ENCODE measurements at places on chromosomes 12 and 14. TPM values are rescaled to one million over a fixed set of nuclear protein-coding genes. Genes with fewer than 3 reads are reported as not detected.

CIROP gene
- polyA plus RNA-seq: not detected

SYNE3 gene
- polyA plus RNA-seq: 1.1 TPM

DNA sequence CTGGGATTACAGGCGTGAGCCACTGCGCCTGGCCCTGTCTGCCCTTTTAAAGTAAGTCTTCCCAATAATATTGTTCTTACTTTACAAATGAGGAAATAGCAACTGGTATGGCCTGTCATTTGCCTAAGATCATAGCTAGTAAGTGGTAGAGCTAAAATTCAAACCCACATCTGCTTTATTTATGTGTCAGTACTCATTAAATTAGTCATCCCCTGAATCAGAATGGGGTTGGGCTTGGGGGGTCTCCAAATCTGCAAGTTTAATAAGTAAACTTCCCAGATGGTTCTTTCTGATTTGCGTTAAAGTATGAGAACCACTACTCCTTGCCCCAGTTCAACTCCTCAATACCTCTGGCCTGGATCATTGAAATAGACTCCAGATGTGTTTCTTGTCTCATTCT, 96.2 kb downstream of the FAR2 start:
- no peak overlapping the region for H3K4me3 ChIP-seq
- peaks cover 19% of the 10 kb centered on the region for H3K4me1 ChIP-seq
- no peaks in the 10 kb centered on the region for H3K27me3 ChIP-seq

GRCh38 chr14:50967790-50968189, 23.5 kb upstream of the PYGL start:
- H3K36me3 ChIP-seq: no peaks in the 10 kb centered on the region
- H3K27me3 ChIP-seq: no peaks in the 10 kb centered on the region
- no peaks in the 10 kb centered on the region for H3K4me1 ChIP-seq
- no peak for DNase-seq

SDR9C7 gene
- not detected for polyA plus RNA-seq

EPYC gene
- not detected for polyA plus RNA-seq

DEGS2 gene
- 47.0 TPM for polyA plus RNA-seq

GRCh38 chr12:21568115-21568514, 36.5 kb downstream of the GYS2 start:
- H3K27me3 ChIP-seq: no peaks in the 10 kb centered on the region
- no peak for DNase-seq
- no peak overlapping the region for H3K4me3 ChIP-seq
- H3K36me3 ChIP-seq: no peaks in the 10 kb centered on the region
- H3K27ac ChIP-seq: no peak overlapping the region
- peaks cover 3% of the 10 kb centered on the region for H3K4me1 ChIP-seq

DNA sequence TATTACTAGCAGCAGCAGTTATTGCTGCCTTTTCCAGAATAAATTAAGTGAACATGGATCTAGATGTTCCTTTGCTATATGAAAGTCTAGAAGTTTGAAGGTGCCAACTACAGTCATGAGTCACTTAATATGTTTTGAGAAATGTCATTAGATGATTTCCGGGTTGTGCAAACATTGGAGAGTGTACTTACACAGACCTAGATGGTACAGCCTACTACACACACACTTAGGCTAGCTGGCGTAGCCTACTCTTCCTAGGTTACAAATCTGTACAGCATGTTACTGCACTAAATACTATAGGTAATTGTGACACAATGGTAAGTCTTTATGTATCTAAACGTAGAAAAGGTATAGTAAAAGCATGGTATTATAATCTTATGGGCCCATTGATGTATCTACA, 368.1 kb downstream of the PDZRN4 start:
- DNase-seq: no peak
- H3K36me3 ChIP-seq: no peaks in the 10 kb centered on the region
- no peaks in the 10 kb centered on the region for H3K4me1 ChIP-seq
- H3K27ac ChIP-seq: no peak overlapping the region

- no peaks in the 10 kb centered on the region for H3K4me1 ChIP-seq
- H3K4me3 ChIP-seq: peak within 1 kb of the TSS; percentile 70
Observed at GRCh38 chr12:38905480-38906351, at the start of gene CPNE8. Gene CPNE8, minus strand, starts transcription at chr12:38905591. Its CDS starts 57 bp downstream, at chr12:38905534.

- DNase-seq: peak; percentile 16
- no peaks in the 10 kb centered on the region for H3K4me1 ChIP-seq
Observed at GRCh38 chr12:113747017-113747416, 219.1 kb downstream of the RBM19 start.

- no peaks in the 10 kb centered on the region for H3K4me1 ChIP-seq
- no peak overlapping the region for H3K4me3 ChIP-seq
- no peak overlapping the region for H3K27ac ChIP-seq
- H3K27me3 ChIP-seq: peaks cover 4% of the 10 kb centered on the region
Observed at GRCh38 chr14:51008446-51008845, 64.2 kb upstream of the PYGL start.

- H3K4me3 ChIP-seq: no peak overlapping the region
- no peaks in the 10 kb centered on the region for H3K27me3 ChIP-seq
- no peak overlapping the region for H3K27ac ChIP-seq
- H3K4me1 ChIP-seq: no peaks in the 10 kb centered on the region
- no peaks in the 10 kb centered on the region for H3K36me3 ChIP-seq
Observed at GRCh38 chr14:29039171-29039570, 272.6 kb downstream of the FOXG1 start.

- peak; percentile 97 for DNase-seq
- no peak overlapping the region for H3K4me3 ChIP-seq
- H3K27me3 ChIP-seq: no peaks in the 10 kb centered on the region
- peaks cover 13% of the 10 kb centered on the region for H3K4me1 ChIP-seq
- no peaks in the 10 kb centered on the region for H3K36me3 ChIP-seq
Observed at GRCh38 chr12:121214855-121215745, 5.2 kb downstream of the P2RX4 start.

PTPRR gene
- polyA plus RNA-seq: 5.6 TPM

DNA sequence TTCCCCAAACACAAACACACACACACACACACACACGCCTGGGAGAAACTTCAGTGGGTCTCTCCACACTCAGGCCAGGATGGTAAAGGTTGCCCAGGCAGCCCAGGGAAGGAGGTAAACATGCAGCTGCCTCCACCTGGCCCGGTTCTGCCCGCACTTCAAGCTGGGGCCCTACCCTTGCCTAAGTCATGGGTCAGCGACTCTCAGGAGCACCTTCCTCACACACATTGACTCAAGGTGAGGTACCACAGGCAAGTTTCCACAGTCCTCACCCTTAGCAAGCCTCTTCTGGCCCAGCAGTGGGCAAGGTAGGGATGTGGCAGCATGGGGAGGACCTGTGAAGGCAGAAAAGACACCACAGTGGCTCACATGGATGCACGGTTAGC, 14.1 kb upstream of the FAIM2 start:
- no peak overlapping the region for H3K27ac ChIP-seq
- no peak overlapping the region for H3K4me3 ChIP-seq
- no peaks in the 10 kb centered on the region for H3K4me1 ChIP-seq
- H3K27me3 ChIP-seq: no peaks in the 10 kb centered on the region
- H3K36me3 ChIP-seq: no peaks in the 10 kb centered on the region

DNA sequence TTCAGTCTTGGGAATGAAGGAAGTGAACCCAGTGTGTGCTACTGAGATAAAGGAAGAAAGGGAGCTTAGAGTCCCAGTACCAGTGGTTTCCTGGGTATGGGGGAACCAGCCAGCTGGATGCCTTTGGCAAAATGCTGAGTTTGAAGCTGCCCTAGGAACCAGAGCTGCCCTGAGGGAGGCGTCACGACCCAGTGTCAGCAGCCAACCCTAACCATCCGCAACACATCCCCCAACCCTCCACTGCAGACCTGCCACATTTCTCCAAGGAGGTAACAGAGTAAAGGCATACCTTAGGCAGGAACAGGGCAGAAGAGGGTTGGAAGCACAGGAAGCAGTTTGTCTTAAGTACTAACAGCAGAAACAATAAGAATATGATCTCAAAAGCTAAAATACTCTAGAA, 28.6 kb downstream of the PRDM4 start:
- no peak for DNase-seq
- H3K4me1 ChIP-seq: no peaks in the 10 kb centered on the region
- H3K27ac ChIP-seq: no peak overlapping the region
- peaks cover 10% of the 10 kb centered on the region for H3K36me3 ChIP-seq
- H3K4me3 ChIP-seq: no peak overlapping the region
- H3K27me3 ChIP-seq: no peaks in the 10 kb centered on the region

- no peak overlapping the region for H3K27ac ChIP-seq
- H3K4me1 ChIP-seq: no peaks in the 10 kb centered on the region
- H3K27me3 ChIP-seq: no peaks in the 10 kb centered on the region
- H3K36me3 ChIP-seq: peaks cover 25% of the 10 kb centered on the region
- no peak overlapping the region for H3K4me3 ChIP-seq
Observed at GRCh38 chr14:63383776-63384367, 65.1 kb upstream of the GPHB5 start.

DNA sequence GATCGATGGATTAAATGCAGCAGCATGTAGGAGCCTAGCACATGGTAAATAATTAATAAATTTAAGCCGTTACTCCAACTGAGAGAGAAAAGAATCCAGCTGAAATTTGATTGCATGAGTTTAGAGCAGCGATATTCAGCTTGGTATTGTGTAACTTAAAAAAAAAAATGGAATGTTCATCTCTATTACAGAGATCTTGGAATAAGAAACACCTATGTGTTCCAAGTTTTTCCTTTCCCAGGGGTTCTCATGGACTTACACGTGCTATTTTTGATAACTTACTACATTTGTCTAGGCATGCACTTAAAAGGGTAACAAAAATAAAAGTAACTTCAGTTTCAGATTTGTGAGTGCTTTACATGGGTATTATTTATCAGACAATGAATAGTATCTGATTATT, 122.8 kb downstream of the RASSF9 start:
- H3K36me3 ChIP-seq: no peaks in the 10 kb centered on the region
- no peak overlapping the region for H3K4me3 ChIP-seq
- no peak for DNase-seq
- H3K27ac ChIP-seq: no peak overlapping the region

GRCh38 chr12:113048716-113049127, 7.8 kb upstream of the DTX1 start:
- peak; percentile 65 for DNase-seq
- H3K36me3 ChIP-seq: no peaks in the 10 kb centered on the region
- H3K4me3 ChIP-seq: no peak overlapping the region
- peaks cover 2% of the 10 kb centered on the region for H3K27me3 ChIP-seq

DNA sequence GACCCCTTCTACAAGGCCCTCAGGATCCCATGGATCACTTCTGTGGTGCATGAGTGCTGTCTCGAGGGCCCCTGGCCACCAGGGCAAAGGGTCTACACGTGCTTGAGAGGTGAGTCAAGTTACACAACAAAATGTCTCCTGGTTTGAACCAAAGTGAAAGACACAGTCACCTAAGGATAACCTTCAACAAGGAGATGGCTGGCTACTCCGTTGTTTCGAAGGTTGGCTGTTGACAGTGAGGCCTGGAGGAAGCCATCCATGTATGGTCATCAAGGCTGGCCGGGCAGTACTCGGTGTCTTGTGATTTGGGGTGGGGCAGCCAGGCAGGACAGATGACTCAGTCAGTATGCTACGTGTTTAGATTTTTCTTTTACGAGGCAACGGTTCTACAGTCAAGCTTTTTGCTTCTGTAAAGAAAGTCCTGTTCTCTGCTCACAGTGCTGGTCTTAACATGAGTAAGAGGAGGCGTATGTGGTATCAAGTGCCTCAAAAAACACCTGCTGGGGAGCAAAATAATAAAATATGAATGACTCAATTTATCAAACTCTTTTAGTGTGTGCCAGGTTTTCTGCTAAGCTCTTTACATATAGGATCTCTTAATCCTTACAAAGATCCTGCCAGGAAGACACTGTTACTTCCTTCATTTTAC, 18.0 kb upstream of the NT5DC3 start:
- no peak overlapping the region for H3K4me3 ChIP-seq
- peak overlapping the region; percentile 82 for H3K27ac ChIP-seq
- no peaks in the 10 kb centered on the region for H3K4me1 ChIP-seq
- H3K36me3 ChIP-seq: no peaks in the 10 kb centered on the region
- no peaks in the 10 kb centered on the region for H3K27me3 ChIP-seq

DNA sequence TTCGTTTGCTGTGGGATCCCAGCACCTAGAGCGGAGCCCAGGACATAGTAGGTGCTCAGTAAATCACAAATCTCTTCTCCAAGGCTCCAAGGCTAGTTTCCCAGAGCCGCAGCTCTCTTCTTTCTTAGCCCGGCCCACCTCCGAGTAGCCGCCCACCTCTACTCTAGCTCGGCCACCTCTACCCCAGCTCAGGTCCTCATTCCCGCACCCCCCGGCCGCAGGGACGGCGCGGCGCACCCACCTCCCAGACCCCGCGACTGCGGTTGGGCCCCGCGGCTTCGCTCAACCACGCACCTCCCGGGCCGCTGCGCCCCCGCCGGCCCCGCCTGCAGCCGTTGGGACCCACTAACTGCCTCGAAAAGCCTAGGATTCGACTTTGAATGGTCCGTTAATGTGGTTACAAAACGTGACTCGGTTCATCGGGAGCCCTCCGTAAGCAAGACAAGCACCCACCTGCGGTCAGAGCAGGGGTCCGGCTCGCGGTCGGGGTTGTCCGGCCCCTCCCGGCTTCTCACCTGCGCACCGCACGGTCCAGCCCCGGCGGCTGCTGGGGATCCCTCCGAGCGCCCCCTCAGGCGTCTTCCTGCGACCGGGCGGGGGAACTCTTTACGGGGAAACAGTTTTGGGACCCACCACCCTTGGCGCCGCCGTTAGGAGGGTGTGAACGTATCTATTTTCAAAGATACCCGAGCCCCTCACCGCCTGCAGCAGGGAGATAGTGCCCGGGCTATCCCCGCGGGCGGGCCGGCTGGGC, at the start of gene SLC2A14:
Gene SLC2A14 (minus strand): TSS at position 350 of the 754 bp plus-strand sequence. CDS start 3,035 bp downstream, outside the sequence.
- no peaks in the 10 kb centered on the region for H3K4me1 ChIP-seq
- H3K4me3 ChIP-seq: no peak within 1 kb of the TSS
- H3K27me3 ChIP-seq: peaks cover 8% of the 10 kb centered on the region

- no peaks in the 10 kb centered on the region for H3K27me3 ChIP-seq
- peaks cover 94% of the 10 kb centered on the region for H3K36me3 ChIP-seq
- DNase-seq: peak; percentile 37
- H3K4me3 ChIP-seq: no peak overlapping the region
- H3K27ac ChIP-seq: peak overlapping the region; percentile 63
Observed at GRCh38 chr12:111445726-111446581, 40.2 kb downstream of the SH2B3 start.

DNA sequence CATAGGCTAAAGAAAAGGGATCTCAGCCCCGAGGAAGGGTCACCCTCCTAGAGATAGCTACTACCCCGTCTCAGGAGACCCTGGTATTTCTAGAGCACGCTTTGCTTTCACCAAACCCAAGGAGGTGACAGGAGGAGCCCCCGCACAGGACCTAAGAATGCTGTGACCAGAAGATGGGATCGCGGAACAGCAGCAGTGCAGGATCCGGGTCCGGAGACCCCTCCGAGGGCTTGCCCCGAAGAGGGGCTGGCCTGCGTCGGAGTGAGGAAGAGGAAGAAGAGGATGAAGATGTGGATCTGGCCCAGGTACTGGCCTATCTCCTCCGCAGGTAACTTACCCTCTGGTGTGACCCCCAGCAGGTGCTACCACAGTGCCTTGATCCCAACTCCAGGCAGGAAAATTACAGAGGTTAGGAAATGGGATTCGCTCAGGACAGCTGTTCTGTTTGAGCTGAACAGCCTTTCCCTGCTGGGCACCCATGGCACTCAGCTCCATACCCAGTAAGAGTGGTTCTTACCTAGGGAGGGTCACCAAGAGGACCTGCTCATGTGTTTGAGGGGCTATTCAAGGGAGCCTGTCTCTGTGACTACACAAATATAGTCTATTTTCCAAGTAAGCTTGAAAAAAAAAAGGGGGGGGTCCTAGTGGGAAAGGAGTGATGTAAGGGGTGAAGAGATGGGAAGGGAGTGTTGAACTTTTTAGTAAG, 826 bp upstream of the NRL start:
- H3K36me3 ChIP-seq: peaks cover 36% of the 10 kb centered on the region
- H3K4me3 ChIP-seq: peak overlapping the region; percentile 87
- no peak for DNase-seq
- peak overlapping the region; percentile 98 for H3K27ac ChIP-seq

All from small intestine (tissue), 16 donors.